ENCODE measurements at places on chromosomes 11 and 22.
A peak's percentile ranks its signal among the peaks of the same experiment; 100 is the strongest.

- DNase-seq, result no peak
- no peaks in the 10 kb centered on the region for H3K27me3 ChIP-seq
- peaks cover 75% of the 10 kb centered on the region for H3K36me3 ChIP-seq
- peak overlapping the region; percentile 96 for H3K4me3 ChIP-seq
- H3K27ac ChIP-seq, result peak overlapping the region; percentile 97
Observed at GRCh38 chr11:8689726-8690255, 7.2 kb downstream of the RPL27A start.

GRCh38 chr22:44540756-44541670, 43.0 kb upstream of the RTL6 start:
- no peak for DNase-seq
- peaks cover 7% of the 10 kb centered on the region for H3K27me3 ChIP-seq
- no peaks in the 10 kb centered on the region for H3K4me1 ChIP-seq
- no peaks in the 10 kb centered on the region for H3K36me3 ChIP-seq
- H3K27ac ChIP-seq, result no peak overlapping the region

- no peaks in the 10 kb centered on the region for H3K4me1 ChIP-seq
- H3K27ac ChIP-seq, result no peak overlapping the region
- no peaks in the 10 kb centered on the region for H3K27me3 ChIP-seq
- H3K4me3 ChIP-seq, result no peak overlapping the region
Observed at GRCh38 chr22:46103181-46103580, 47.1 kb upstream of the PPARA start.

- H3K27me3 ChIP-seq, result no peaks in the 10 kb centered on the region
- H3K36me3 ChIP-seq, result no peaks in the 10 kb centered on the region
- DNase-seq, result no peak
- no peak overlapping the region for H3K4me3 ChIP-seq
- no peaks in the 10 kb centered on the region for H3K4me1 ChIP-seq
Observed at GRCh38 chr22:28111501-28112189, 192.6 kb upstream of the PITPNB start.

GRCh38 chr11:102603091-102603490, 22.0 kb downstream of the MMP20 start:
- peaks cover 5% of the 10 kb centered on the region for H3K27me3 ChIP-seq
- no peaks in the 10 kb centered on the region for H3K36me3 ChIP-seq
- H3K27ac ChIP-seq, result no peak overlapping the region
- H3K4me3 ChIP-seq, result no peak overlapping the region
- no peak for DNase-seq
- H3K4me1 ChIP-seq, result peaks cover 15% of the 10 kb centered on the region

GRCh38 chr22:43053176-43053575, 36.0 kb downstream of the TTLL1 start:
- no peak overlapping the region for H3K4me3 ChIP-seq
- peaks cover 3% of the 10 kb centered on the region for H3K36me3 ChIP-seq
- H3K4me1 ChIP-seq, result no peaks in the 10 kb centered on the region
- no peak overlapping the region for H3K27ac ChIP-seq
- DNase-seq, result no peak
- no peaks in the 10 kb centered on the region for H3K27me3 ChIP-seq

- peaks cover 47% of the 10 kb centered on the region for H3K36me3 ChIP-seq
- peak overlapping the region; percentile 7 for H3K4me3 ChIP-seq
- peak overlapping the region; percentile 66 for H3K27ac ChIP-seq
Observed at GRCh38 chr11:128318856-128319474, 268.4 kb downstream of the ETS1 start.

GRCh38 chr11:124880290-124880611, 15.0 kb downstream of the ROBO3 start:
- H3K4me3 ChIP-seq, result no peak overlapping the region
- peaks cover 25% of the 10 kb centered on the region for H3K4me1 ChIP-seq
- H3K27me3 ChIP-seq, result peaks cover 7% of the 10 kb centered on the region
- H3K36me3 ChIP-seq, result no peaks in the 10 kb centered on the region
- no peak for DNase-seq

GRCh38 chr11:77968337-77968736, 26.1 kb downstream of the INTS4 start:
- no peak overlapping the region for H3K4me3 ChIP-seq
- H3K27ac ChIP-seq, result no peak overlapping the region
- no peak for DNase-seq
- peaks cover 21% of the 10 kb centered on the region for H3K36me3 ChIP-seq
- H3K4me1 ChIP-seq, result no peaks in the 10 kb centered on the region

DNA sequence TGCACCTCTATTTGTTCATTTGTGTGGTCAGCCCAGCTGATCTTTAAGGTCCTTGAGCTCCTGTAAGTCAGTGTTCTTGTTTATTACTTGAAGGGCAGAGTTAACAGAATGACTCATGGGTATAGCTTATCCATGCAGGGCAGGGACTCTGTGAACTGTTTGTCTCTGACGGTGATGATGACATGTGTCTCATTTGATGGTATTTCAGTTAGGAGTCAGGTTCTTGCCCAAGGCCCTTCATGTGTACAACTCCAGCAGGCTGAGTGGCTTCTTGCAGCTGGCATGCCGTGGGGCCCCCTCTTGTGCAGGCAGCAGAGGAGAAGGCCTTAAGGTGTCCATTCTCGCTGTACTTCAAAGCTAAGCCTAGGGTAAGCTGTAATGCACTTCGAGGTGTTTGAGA, 165.1 kb downstream of the DBX1 start:
- H3K4me3 ChIP-seq, result no peak overlapping the region
- DNase-seq, result no peak
- H3K27ac ChIP-seq, result no peak overlapping the region
- no peaks in the 10 kb centered on the region for H3K4me1 ChIP-seq
- peaks cover 3% of the 10 kb centered on the region for H3K27me3 ChIP-seq

GRCh38 chr11:114194702-114195101, 101.5 kb upstream of the NNMT start:
- no peak for DNase-seq
- peaks cover 42% of the 10 kb centered on the region for H3K4me1 ChIP-seq
- peaks cover 23% of the 10 kb centered on the region for H3K36me3 ChIP-seq
- no peak overlapping the region for H3K4me3 ChIP-seq

DNA sequence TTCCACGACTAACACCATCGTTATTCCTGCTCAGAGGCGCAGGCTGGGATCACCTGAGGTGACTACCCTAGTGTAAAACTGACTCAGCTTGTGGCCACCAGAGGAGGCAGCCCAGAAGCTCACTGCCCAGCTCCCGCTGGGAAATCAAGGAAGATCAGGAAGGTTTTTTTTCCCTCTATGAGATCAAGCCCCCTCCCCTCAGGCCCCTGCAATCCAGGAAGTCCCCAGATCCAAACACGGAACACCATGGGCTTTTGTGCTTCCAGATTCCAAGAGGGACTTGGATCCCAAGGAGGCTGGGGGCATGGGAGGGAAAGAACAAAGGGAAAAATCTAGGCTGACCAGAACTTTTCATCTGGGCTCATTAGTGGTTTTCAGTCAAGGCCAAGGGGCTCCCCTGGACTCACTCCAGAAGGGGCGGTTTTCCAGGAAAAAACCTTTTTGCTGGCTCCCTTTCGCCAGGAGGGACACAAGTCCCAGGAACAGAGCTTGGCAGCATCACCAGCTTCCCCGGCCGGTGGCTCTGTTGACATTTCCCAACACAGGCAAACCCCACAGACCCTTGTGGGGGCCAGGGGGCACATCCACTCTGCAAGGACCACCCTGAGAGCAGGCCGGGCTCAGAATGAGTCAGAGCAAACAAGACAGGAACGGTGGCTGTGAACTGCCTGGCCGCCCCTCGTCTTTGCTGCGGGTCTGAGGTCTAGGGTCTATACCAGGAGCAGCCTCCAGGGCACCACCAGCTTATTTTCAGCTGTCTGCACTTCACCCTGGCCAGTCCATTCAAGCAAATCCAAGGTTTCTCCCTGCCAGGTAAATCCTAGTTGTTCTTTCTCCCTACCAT, 36.8 kb downstream of the MYH9 start:
- H3K4me3 ChIP-seq, result peak overlapping the region; percentile 43
- DNase-seq, result no peak
- peak overlapping the region; percentile 86 for H3K27ac ChIP-seq
- no peaks in the 10 kb centered on the region for H3K27me3 ChIP-seq
- H3K36me3 ChIP-seq, result peaks cover 64% of the 10 kb centered on the region

- H3K27ac ChIP-seq, result peak overlapping the region; percentile 94
- H3K4me3 ChIP-seq, result peak overlapping the region; percentile 86
- no peaks in the 10 kb centered on the region for H3K27me3 ChIP-seq
- peaks cover 49% of the 10 kb centered on the region for H3K4me1 ChIP-seq
- peaks cover 33% of the 10 kb centered on the region for H3K36me3 ChIP-seq
Observed at GRCh38 chr11:66844496-66845142, 1.4 kb downstream of the RCE1 start.

DNA sequence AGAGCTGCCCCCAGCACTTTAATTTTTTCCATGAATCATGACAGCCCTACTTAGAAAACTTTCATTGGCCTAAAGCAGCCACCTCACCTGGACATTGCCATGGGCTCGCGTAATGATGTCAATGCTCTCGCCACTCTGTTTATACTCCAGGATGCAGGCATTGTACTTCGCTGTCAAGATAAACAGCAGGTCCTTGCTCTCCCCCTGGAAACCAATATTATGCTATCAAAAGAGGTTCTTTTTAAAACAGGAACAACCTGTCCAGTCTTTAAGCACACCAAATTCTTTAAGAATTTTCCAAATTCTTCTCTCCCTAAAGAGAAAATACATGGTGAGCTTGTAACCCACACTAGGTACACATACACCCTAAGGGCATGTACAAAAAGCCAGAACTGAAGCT, 3.0 kb downstream of the DDB1 start:
- peaks cover 44% of the 10 kb centered on the region for H3K4me1 ChIP-seq
- no peak for DNase-seq
- H3K36me3 ChIP-seq, result peaks cover 50% of the 10 kb centered on the region
- H3K27me3 ChIP-seq, result no peaks in the 10 kb centered on the region
- no peak overlapping the region for H3K27ac ChIP-seq
- no peak overlapping the region for H3K4me3 ChIP-seq
